Sciatic nerve (tissue), 2 donors: ENCODE measurements at places on chromosomes 3 and 15. TPM values are rescaled to one million over a fixed set of nuclear protein-coding genes. Genes with fewer than 3 reads are reported as not detected.

PLA1A gene
- 0.76 TPM for total RNA-seq

SLC2A2 gene
- total RNA-seq: not detected

ATP13A5 gene
- not detected for total RNA-seq

ARPP21 gene
- 0.62 TPM for total RNA-seq

DNA sequence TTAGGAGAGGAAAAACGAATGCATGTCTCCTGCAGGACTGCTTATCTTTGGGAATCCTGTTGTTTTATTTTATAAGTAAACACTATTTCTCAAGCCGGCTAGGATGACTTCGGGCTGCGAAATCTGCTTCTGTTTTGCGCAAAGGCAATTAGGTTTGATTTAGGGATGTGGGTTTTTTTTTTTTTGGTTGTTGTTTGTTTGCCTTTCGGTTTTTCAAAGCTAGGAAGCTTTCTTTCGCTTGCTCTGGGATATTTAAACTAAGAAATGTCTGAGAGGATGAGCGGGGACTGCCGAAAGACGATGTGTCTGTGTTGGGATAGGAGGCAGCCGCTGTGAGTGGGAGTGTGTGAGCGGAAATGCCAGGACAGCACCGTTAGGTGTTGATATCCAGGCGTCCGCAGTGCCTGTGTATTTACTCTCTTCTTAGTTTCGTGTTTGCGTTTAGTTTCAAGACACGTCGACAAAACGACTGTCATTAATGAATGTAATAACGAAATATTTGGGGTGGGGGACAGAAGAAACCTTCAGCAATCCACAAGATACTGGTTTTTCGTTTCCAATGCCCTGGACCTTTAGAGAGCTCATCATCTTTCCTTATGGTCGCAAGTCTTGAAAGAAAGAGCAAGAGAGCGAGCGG lies 604 bp downstream of the ISL2 start:
- DNase-seq: no peak

DNA sequence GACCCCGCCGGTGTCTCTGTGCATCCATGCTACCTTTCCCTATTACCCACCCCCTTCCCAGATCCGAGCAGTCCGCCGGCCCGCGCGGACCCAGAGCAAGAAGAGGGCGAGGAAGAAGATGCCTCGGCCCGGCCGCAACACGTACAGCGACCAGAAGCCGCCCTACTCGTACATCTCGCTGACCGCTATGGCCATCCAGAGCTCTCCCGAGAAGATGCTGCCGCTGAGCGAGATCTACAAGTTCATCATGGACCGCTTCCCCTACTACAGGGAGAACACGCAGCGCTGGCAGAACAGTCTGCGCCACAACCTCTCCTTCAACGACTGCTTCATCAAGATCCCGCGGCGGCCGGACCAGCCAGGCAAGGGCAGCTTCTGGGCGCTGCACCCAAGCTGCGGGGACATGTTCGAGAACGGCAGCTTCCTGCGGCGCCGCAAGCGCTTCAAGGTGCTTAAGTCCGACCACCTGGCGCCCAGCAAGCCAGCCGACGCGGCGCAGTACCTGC lies 788 bp downstream of the FOXB1 start:
- no peak for DNase-seq

DNA sequence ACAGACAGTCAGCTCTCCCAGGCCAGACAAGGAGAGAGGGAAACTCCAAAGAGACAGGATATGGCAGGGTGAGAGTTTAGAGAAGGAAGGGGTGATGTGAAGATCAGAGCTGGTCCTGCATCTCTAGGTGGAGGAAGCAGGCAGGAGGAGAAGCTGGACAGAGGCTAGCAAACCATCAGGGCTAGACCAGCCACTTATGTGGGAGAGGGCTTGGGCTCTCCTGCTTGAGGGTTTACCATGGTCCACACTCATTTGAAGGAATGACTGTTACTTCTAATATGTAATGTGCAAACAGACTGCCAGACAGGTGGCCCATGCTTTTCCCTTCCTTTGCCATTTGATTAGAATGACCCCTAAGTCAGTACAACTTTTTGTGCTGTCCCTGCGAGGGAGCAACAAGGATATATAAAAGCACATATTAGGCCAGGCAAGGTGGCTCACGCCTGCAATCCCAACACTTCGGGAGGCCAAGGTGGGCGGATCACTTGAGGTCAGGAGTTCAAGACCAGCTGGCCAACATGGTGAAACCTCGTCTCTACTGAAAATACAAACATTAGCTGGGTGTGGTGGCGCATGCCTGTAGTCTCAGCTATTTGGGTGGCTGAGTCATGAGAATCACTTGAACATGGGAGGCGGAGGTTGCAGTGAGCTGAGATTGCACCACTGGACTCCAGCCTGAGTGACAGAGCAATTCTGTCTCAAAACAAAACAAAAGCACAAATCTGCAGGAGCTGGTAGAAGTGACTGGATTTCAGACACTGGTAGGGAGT lies 41.0 kb upstream of the MANF start:
- DNase-seq: no peak

DNA sequence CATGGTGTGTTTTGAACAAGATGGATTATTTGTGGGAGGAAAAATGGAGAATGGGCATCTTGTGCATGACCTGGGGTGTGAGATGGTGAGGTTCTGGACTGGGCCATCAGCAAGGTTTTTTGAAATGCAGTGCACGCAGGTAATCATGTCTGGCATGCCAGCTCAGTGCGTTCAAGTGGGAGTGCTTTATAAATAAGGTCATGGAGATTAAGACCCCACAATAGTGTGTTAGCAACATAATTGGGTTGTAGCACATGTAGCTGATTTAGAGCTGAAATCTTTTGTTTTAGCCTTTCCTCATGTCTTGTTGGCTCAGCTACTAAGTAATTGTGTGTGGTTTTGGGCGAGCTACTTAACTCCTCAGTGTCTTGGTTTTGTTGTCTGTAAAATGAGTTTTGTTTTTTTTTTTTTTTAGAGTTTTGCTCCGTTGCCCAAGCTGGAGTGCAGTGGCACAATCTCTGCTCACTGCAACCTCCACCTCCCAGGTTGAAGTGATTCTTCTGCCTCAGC lies 3.9 kb upstream of the CACNA1D start:
- no peak for DNase-seq

- no peak for DNase-seq
These were observed 174.0 kb downstream of the RAB11A start for GRCh38 chr15:66043264-66043663.

GRCh38 chr3:133459400-133459799 lies 59.5 kb downstream of the BFSP2 start:
- peak; percentile 60 for DNase-seq

DNA sequence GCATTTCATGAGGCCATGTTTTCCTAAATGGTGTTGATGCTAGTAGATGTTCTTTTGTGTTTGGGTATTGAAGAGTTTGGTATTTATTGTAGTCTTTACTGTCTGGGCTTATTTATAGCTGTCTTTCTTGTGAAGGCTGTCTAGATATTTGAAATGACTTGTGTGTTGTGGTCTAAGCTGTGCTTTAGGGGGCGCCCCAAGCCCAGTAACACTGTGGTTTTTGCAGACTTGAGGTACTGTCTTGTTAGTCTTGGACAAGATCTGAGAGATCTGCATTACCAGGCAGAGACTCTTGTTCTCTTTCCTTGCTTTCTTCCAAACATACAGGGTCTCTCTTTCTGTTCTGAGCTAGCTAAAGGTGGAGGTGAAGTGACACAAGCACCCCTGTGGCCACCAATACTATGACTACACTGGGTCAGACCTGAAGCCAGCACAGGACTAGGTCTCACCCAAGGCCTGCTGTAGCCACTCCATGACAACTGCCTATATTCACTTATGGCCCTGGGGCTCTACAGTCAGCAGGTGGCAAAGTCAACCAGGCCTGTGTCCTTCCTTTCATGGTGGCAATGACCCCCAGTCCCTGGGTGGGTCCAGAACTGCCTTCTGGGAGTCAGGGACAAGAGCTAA lies 152.1 kb upstream of the TBC1D5 start:
- no peak for DNase-seq
